ENCODE measurements at places on chromosomes 5 and 9.

DNA sequence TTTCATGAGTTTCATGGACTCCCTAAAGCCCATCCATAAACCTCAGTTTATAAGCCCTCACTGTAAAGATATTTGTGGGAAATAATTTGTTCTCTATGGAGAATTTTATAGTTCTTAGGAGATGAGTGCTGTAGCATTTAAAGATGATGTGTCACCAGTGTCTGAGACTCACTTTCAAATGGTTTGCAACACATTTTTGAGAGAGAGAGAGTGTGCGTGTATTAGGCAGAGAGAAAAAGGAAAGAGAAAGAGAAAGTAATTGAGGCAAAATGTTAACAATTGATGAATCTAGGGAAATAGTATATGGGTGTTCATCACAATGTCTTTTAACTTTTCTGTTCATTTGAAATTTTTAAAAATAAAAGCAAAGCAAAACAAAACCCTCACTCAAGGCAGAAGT lies 479.0 kb downstream of the ZSWIM6 start:
- no peak for DNase-seq

GRCh38 chr5:39570403-39571027 lies 145.7 kb upstream of the DAB2 start:
- no peak for DNase-seq

- no peak for DNase-seq
Observed at GRCh38 chr9:86721226-86721781, 226.0 kb downstream of the GAS1 start.

DNA sequence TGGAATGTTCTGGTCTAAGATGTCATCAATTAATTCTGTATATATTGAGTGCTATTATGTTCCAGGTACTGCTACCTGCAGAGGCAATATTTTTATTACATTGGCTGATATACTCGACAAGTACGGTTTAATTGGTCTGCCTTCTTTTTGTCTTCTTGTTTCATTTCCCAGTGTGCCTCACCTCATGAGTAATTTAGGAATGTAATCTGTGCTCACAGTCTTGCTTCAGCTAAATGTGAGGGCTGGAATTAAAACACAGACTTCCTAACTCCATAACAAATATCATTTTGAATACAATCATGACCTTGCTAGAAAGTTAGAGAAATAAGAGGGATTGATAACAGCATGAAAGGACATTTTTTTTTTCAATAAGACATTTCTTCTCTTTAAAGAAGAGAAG lies 20.1 kb upstream of the SPINK5 start:
- DNase-seq, result no peak

GRCh38 chr9:19934301-19934871 lies 145.5 kb upstream of the SLC24A2 start:
- no peak for DNase-seq

GRCh38 chr5:126983874-126984266 lies 46.5 kb downstream of the MARCHF3 start:
- DNase-seq, result no peak

DNA sequence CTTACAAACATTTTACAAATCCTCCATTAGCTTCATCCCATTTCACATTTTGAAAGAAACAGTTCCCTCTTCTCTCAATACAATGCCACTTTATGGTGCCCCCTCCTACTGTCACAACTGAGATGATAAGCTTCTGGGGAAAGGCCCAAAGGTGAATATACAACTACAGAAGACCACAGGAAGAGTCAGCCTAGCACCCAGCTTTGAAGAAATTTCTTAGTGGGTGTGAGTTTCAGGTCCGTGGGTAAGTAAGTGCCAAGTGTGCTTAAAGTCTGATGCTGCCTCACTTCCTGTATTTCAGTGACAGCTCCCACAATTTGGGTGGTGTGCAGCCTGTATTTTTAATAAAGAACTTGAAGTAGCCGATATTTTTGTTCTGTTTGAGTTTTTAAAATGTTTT lies 68.1 kb downstream of the ARHGEF28 start:
- DNase-seq, result no peak

GRCh38 chr9:93952784-93953495 lies 2.2 kb downstream of the BARX1 start:
- no peak for DNase-seq

- DNase-seq, result no peak
Observed at GRCh38 chr9:123175854-123176629, 92.3 kb downstream of the STRBP start.

DNA sequence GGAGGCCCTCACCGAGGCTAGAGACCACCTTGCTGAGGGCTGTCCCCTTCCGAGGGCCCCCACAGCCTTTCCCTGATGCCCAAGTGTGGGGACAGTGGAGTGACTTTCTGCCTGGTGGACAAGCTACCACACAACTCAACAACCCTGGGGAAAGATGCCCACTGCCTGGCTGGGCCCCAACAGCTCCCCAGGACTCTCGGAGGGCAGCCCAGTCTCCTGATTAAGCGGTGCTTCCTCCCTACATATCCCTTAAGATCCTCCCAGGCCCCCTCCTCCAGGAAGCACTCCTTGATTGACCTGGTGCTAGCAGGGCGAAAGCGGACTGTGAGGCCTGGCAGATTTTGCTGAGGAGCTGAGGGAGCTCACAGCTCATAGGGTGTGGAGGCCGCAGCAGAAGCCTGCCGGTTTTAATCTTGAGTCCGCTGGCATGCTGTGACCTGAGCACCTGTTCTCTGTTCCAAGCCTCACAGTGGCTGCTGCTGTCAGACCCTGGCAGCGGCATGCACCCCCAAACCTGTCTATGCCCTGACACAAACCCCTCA lies 2.2 kb downstream of the NSMF start:
- DNase-seq, result no peak

- DNase-seq, result no peak
Observed at GRCh38 chr9:87327575-87328125, 170.0 kb upstream of the DAPK1 start.

GRCh38 chr9:98442114-98442513 lies 186.7 kb upstream of the TBC1D2 start:
- DNase-seq, result no peak

DNA sequence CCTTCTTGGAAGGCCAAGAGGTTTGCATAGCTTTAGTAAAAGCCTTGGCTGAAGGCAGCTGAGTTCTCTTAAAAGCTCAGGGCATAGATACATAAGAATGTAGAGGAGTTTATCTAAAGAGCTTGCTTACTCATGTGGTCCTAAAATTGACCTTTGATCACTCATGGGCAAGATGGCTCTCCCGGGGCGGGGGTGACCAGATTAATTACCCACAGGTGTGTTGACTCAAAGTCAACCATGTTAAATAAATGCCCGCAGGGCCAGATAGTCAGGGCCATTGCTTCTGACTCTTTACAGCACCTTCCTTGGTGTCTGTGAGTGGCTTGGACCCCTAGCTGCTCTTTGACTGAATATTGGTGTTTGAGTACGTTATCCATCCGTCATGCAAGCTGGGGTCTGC lies 33.1 kb upstream of the GHR start:
- no peak for DNase-seq

- DNase-seq, result no peak
Observed at GRCh38 chr5:135343413-135343812, 55.6 kb downstream of the MACROH2A1 start.

- DNase-seq, result no peak
Observed at GRCh38 chr5:157956271-157956885, 97.4 kb upstream of the CLINT1 start.

DNA sequence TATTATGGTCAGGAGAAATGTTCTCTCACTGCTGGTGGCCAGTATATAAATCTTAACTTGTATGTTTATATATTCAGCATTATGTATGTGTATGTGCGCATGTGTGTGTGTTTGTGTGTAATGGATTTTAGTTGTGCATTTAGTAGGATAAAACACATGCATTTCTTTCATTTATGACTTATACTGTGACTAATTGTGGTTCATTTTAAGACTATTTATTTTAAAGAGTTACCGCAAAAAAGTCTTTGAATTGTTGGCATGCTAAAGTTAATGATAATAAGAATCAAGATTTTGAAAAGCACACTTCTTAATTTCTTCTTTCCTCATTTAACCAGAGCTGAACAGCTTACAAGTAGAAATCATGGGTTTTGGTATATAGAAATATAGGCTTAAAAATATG lies 60.9 kb downstream of the RAI14 start:
- no peak for DNase-seq

GRCh38 chr5:113678924-113679575 lies 165.6 kb downstream of the YTHDC2 start:
- no peak for DNase-seq

GRCh38 chr5:160181965-160182622 lies 47.2 kb upstream of the FABP6 start:
- DNase-seq, result no peak

DNA sequence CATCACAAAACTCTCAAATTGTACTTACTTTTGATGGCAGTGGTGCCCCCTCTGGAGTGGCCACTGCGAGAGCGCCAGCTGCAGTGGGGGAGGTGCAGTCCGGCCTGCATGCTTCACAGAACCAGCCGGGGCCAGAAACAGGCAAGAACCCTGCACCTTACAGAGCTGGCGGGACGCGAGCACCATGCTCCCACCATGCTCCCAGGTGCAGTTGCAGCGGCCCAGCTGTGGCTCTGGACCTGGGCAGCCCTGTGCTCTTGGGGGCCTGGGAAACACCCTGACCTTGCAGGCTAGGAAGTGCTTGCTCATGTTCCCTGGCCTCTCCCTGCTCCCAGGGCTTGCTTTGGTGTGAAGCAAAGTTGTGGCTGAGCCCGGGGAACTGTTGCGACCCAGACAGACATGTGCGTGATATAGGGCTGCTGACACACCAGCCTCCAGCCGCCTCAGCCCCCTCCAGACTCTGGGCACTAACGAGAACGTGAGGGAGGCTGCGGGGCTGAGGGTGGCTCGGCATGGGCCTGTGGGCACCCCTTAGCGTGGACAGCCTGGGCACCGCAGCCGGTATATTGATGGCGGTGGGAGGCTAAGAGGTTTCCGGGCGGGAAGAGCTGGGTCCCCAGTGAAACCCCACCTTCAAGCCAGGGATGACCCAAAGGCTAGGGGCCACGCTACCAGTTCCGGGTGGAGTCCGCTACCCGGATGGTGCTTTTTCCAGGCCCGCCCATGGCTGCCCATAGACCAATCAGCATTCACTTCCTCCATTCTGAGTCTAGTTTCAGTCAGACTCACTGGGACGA lies 1809.9 kb upstream of the ACO1 start:
- DNase-seq, result no peak

DNA sequence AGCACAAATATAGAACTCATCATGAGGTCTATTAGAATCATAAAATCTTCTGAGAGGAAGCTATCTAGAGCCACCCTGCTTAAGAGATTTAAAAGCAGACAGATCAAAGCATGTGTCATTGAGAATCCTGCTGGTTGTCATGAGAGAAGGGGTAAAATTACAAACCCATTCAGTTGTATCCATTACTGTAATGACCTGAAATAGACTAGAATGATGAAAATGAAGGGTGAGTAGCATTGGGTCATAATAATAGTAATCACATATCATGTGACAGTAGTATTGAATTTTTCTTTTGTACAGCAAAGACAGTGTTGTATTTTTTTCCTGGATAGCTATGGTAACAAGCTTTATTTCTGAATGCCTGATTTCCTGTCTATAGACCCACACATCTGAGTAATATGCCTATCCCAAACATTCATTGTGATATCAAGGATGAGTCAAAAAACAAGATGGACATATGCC lies 149.0 kb downstream of the PDE4D start:
- DNase-seq, result no peak

GRCh38 chr9:94973451-94973941 lies 247.0 kb downstream of the AOPEP start:
- DNase-seq, result no peak

DNA sequence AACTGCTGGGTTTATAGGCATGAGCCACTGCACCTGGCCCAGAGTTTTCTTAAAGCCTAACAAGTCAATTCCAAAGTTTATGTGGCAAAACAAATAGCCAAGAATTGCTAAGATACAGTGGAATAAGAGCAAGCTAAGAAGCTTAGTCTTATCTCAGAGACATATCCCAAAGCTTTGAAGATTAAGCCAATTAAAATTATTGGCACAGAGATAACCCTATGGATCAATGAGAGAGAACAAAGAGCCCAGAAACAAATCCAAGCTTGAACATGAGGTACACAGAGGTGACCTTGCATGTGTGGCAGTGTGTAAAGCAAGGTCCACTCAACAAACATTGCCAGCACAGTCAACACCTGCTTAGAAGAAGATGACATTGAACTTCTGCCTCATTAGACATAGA lies 13.3 kb downstream of the BTNL3 start:
- DNase-seq, result no peak

DNA sequence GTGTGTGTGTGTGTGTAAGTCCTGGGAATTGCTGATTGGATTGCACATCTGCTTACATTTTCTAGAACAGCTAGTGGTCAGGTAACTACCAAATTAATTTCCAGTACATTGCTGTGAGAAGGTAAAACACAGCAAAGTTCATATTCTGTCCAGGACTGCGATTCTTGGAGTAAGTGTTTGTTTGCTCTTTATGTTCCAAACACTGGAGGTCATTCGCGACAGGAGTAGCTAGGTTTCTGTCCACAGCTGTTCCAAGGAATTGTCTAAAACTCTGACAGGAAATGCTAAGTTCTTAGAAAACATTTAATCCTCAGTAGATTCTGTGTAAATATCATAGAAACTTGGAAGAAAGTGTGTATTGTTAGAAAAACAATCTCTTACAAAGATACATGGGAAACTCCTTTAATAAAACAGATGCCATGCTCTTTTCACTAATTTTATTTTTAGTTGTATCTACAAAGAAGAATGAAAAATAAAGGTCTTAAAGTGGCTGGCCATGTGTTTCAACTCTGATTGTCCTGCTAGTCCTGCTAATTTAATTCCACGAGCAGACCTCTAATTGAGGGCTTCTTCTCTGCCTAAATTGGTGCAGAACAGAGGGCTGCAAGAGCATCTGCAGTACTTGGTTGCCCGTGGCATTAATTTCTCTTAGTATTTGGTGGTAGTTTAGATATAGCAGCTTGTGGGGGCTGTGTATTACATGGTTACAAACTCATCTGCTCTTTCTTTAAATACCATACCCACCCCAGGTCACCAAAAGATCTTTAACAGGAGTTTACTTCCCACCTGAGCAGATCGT lies 464.5 kb downstream of the RASEF start:
- no peak for DNase-seq

- DNase-seq, result no peak
Observed at GRCh38 chr5:90342576-90342975, 67.0 kb downstream of the CETN3 start.

GRCh38 chr5:13771011-13771571 lies 173.4 kb downstream of the DNAH5 start:
- no peak for DNase-seq

GRCh38 chr9:112531666-112532282 lies 45.1 kb downstream of the KIAA1958 start:
- DNase-seq, result no peak

- no peak for DNase-seq
Observed at GRCh38 chr5:66849803-66850202, 253.6 kb downstream of the MAST4 start.

- no peak for DNase-seq
Observed at GRCh38 chr5:71783891-71784290, 64.8 kb downstream of the CARTPT start.

Data from stimulated activated CD4-positive, alpha-beta T cell treated with anti-CD3 and anti-CD28 coated beads, Interleukin-1b, Interleukin-23, amount 100 ng/mL, for 4 hours (primary cell).